ENCODE measurements at places on chromosomes 1 and 21.
A peak's percentile ranks its signal among the peaks of the same experiment; 100 is the strongest.

GRCh38 chr1:76059451-76059850 is 15.1 kb upstream of the ST6GALNAC3 start:
- no peak for DNase-seq

DNA sequence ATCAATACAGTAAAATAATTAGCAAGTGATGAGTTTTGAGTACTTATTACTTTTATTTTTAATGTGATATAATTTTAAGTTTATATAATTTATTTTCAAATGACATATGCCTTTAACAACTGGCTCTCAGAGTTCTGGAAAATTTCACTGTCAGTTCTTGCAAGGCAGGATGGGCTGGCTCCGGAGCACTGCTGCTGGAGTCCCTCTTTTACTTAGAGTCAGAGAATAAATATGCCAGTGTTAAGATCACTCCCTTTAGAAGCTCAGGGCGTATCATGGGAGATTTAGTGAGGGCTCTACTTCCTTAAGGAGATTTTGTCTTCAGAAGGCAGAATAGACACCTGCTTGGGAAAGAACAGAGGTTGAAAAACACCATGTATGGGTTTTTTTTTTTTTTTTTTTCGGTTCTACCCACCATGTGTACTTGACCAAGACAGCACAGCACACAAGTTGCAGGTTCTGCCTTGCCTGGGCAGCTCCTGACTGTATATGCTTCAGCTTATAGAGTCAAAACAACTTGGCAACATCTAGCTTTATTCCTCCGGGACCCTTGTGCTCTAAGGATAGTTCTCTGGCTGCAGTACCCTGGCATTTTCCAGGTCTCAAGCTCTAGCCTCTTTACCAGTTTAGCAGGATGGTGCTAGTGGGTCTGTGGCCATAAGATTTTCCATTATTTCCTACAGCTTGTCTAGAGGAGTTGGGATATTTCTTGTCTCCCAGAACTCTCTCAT is 29.7 kb upstream of the FMOD start:
- no peak for DNase-seq

GRCh38 chr1:112358798-112359408 is 37.1 kb upstream of the CTTNBP2NL start:
- DNase-seq: peak; percentile 59

GRCh38 chr1:8217011-8217711 is 100.8 kb upstream of the SLC45A1 start:
- DNase-seq: peak; percentile 70

DNA sequence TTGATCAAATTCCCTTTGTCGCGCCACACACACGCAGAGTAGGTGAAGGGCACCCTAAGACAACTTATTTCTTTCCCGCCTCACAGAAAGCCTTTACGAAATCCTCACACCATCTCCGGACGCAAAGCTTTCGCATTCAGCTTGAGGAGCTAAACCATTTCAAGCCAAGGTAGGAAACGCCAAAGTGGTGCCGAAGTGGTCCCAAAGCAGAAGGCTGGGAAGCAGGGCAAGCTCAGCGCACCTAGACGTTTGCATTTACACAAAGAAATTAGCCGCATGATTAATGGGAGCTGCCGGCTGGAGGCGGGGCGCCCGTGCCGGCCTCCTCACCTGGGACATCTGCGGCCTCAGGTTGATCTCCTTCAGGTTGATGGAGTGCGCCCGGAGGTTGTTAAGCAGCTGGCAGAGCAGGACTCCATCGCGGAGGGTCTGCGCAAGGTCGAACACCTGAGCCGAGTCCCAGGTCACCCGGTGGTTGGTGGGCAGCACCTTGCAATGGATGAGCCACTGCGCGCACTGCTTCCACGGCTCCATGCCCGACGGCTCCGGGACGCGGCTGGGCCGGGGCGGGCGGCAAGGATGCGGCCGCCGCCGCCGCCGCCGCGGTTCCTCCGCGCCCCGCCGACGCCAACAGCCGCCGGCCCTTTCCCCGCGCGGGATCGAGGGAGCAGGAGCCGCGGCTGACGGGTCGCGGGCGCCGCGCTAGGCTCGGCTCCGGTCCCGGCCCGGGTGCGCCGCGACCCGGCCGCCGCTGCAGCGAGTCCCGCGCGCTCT is 457 bp downstream of the VAV3 start:
- no peak for DNase-seq

DNA sequence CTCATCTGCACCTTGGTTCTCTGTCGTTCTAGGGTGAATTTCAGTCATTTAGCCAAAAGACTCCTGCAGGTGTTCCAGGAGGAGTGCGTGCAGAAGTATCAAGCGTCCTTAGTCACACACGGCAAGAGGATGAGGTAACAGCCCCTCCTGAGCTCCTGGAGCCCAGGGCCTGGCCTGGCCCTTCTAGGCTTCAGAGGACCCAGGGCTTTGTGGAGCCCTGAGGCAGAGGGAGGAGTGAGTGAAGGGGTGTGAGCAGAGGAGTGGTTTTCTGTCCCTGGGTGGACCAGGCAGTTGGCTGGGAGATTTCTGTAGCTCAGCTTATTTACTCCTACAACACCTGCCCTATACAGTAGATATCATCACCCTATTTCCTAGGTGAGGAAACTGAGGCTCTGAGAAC is 15.7 kb upstream of the RASSF5 start:
- DNase-seq: no peak

GRCh38 chr1:66350001-66350547 is 183.9 kb upstream of the SGIP1 start:
- DNase-seq: peak; percentile 81

- DNase-seq: no peak
These were observed 401 bp downstream of the ERRFI1 start for GRCh38 chr1:8025671-8026144.

DNA sequence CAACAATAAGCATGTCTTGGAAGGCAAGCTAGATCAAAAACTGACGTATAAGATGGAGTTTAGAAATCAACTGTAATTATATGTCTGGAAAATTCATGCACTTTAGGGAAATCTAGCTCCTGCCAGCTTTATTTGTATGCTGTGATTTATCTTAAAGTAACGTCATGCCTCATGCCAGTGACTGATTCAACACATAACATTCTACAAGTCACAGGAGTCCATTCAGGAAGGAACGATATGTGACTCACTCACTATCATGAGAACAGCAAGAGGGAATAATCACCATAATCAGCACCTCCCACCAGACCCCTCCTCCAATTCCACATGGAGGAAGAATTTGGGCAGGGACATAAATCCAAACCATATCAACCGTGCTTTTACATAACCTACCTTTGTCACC is 682.4 kb upstream of the ADAMTS5 start:
- DNase-seq: no peak

- no peak for DNase-seq
These were observed 16.5 kb downstream of the PIK3CD start for GRCh38 chr1:9668080-9668479.

- no peak for DNase-seq
These were observed 58.7 kb downstream of the NRDC start for GRCh38 chr1:51819810-51820209.
